Osteoblast (primary cell): ENCODE measurements at places on chromosomes 5 and 9. TPM values are rescaled to one million over a fixed set of nuclear protein-coding genes. Genes with fewer than 3 reads are reported as not detected.

DNA sequence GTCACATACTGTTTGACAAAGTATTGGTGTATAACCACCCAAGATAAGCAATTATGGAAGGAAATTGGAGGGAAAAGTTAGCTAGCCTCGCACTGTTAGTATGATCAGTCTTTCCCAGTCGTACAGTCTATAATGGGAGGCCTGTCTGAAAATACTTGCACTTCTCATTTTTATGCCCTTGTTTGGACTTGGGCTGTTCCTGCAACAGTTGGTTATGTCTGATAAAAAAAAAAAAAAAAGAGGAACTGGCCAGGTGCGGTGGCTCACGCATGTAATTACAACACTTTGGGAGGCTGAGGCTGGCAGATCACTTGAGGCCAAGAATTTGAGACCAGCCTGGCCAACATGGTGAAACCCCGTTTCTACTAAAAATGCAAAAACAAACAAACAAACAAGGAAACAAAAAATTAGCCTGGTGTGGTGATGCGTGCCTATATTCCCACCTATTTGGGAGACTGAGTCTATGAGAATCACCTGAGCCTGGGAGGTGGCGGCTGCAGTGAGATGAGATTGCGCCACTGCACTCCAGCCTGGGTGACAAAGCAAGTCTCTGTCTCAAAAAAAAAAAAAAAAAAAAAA is 58.3 kb upstream of the ANKRD33B start:
- H3K27ac ChIP-seq: no peak overlapping the region
- H3K36me3 ChIP-seq: no peaks in the 10 kb centered on the region
- DNase-seq: no peak
- H3K27me3 ChIP-seq: peaks cover 2% of the 10 kb centered on the region
- H3K4me3 ChIP-seq: no peak overlapping the region

DNA sequence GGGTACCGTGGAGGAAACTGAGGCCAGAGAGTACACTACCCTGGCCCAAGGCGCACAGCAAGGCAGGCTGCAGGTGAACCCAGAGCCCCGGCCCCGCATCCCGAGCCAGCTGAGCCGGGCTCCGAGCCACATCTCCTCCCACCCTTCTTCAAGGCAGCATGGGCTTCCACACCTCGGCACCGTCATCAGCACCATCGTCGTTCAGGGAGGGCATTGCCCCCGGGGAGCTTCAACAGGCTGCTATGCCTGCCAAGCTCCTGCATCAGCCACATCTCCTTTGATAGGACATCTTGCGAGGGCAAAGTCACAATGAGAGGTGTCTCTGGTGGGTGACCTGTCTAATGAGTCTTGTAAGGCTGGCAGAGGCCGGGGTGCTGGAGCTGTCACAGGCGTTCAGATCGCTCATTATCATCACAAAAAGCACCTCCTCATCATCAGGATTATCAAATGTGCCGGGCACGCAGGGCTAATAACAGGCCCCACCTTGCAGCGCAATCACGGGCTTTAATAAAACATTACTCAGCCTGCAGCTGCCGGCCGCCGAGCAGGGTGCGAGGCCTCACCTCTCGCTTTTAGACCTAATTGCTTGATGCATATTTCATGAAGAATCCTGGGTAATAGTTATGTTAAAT is 20.0 kb upstream of the SLC25A51 start:
- H3K27ac ChIP-seq: no peak overlapping the region
- H3K4me3 ChIP-seq: no peak overlapping the region

- H3K36me3 ChIP-seq: peaks cover 4% of the 10 kb centered on the region
- H3K27ac ChIP-seq: peak overlapping the region; percentile 47
- no peak for DNase-seq
- no peaks in the 10 kb centered on the region for H3K27me3 ChIP-seq
- peaks cover 21% of the 10 kb centered on the region for H3K4me1 ChIP-seq
These were observed 23.8 kb downstream of the SVEP1 start for GRCh38 chr9:110555551-110556331.

DNA sequence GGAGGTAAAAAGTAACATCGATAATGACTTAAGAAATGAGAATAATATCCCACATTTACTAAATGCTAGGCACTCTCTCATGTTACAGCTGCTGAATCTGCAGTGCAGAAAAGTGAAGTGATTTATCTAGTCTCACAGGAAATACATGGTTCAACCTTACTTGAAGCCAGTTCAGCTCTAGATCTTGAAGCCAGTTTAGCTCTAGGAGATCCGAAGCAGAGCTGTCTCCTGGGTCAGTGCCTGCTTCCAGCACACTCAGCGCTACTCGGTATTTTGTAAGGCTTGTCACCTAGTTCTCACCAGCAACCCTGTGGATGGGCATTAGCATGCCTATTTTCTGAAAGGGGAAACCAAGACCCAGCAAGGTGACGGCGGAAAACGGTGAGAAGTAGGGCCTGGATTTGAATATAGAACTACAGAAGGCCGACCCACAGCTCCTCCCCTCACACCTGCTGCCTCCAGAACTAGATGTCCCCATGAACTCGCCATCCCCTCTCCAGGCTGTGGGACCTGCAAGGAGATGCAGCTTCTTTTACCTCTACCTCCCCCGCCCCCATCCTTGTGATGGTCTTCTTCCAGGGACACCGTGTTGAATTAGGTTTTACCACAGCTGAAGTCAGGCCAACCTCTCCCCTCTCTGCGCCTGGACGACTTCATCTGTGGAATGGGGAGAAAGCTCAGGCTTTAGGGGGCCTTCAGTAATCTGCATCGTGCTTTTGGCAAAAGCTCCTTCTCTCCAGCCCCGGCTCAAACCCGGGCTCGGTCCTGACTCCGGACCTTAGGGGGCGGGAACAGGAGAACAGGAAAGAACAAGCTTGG is 4.4 kb upstream of the MSX2 start:
- no peaks in the 10 kb centered on the region for H3K36me3 ChIP-seq
- H3K27me3 ChIP-seq: peaks cover 46% of the 10 kb centered on the region
- H3K4me1 ChIP-seq: no peaks in the 10 kb centered on the region
- H3K4me3 ChIP-seq: no peak overlapping the region
- peak; percentile 41 for DNase-seq

DNA sequence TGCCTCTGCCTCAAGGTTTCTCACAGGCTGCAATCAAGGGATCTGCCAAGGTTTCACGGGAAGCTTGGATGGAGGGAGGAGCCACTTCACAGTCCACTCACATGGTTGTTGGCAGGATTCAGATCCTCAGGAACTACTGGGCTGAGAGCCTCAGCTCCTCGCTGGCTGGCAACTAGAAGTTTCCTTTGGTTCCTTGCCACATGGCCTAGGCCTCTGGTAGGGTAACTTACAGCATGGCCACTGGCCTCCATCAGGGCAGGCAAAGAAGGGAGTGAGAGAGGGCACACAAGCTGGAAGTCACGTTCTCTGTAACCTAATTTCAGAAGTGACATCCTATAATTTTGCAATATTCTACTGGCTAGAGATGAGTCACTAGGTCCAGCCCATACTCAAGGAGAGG is 32.2 kb downstream of the SPOCK1 start:
- no peak overlapping the region for H3K4me3 ChIP-seq
- no peak overlapping the region for H3K27ac ChIP-seq
- DNase-seq: no peak
- no peaks in the 10 kb centered on the region for H3K36me3 ChIP-seq
- peaks cover 44% of the 10 kb centered on the region for H3K4me1 ChIP-seq

DNA sequence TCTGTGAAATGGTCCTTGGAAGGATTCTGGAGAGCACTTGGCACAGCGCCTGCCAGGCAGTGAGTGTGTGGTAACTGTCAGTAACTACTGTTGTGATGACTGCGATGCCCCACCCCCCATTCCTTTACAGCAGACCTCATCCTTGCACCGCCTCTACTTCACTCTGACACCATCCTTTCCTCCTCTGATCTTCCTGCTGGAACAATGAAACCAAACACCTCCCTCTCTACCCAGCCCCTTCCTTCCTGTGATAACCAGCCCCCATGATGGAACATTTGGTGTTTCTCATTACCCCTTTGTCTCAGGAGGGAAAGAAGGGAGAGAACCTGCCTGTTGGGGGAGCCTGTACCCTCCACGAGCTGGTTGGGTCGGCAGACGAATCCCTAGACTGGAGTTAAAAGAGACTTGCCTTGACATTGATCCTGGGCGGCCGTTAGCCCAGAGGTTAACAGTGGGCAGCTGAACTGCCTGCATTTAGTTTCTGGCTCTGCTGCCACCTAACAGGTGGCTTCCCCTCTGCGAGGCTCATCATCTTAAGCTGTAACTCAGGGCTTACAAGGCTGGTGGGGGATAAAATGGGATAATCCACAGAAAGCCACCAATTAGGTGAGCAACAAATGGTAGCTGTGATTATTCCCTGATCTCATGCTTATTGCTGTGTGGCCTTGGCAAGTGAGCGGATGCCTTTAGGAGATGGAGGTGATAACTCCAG is 34.2 kb upstream of the GRPEL2 start:
- no peaks in the 10 kb centered on the region for H3K27me3 ChIP-seq
- DNase-seq: peak; percentile 84
- H3K36me3 ChIP-seq: no peaks in the 10 kb centered on the region
- H3K4me3 ChIP-seq: no peak overlapping the region

DNA sequence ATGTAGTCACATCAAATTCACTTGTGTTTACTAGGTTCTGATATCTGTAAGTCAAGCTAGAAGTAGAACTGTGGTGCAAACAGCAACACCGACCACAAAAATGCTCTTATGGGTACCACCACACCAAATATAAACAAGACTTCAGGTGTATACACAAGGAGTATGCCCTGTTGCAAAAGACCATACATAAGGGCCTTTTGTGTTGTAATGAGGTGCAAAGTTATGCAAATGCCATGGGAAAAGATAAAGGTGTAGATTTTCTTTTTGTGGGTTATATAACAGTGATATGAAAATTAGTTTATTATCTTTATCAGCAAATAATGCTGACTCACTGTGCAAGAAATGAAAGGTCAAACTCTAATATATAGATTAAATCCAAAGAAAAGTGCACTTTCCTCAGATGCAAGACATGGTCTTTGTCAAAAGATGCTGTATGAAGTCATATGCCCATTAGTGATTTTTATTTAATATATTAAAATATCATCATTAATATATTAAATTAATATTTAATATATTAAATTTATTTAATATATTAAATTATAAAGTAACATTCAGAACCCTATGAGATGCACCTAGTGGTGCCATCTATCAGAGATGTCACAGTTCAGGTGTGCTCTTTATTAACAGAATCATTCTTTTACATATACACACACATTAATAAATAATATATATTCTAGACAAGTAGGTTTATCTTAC is 26.7 kb upstream of the ALDH1A1 start:
- no peak overlapping the region for H3K4me3 ChIP-seq
- H3K36me3 ChIP-seq: no peaks in the 10 kb centered on the region
- H3K4me1 ChIP-seq: peaks cover 12% of the 10 kb centered on the region

GRCh38 chr5:94086194-94086593 is 344.8 kb upstream of the POU5F2 start:
- DNase-seq: no peak
- no peaks in the 10 kb centered on the region for H3K36me3 ChIP-seq
- H3K4me3 ChIP-seq: no peak overlapping the region
- H3K27ac ChIP-seq: no peak overlapping the region

Gene C5orf52
- not detected in 2 replicates for total RNA-seq

DNA sequence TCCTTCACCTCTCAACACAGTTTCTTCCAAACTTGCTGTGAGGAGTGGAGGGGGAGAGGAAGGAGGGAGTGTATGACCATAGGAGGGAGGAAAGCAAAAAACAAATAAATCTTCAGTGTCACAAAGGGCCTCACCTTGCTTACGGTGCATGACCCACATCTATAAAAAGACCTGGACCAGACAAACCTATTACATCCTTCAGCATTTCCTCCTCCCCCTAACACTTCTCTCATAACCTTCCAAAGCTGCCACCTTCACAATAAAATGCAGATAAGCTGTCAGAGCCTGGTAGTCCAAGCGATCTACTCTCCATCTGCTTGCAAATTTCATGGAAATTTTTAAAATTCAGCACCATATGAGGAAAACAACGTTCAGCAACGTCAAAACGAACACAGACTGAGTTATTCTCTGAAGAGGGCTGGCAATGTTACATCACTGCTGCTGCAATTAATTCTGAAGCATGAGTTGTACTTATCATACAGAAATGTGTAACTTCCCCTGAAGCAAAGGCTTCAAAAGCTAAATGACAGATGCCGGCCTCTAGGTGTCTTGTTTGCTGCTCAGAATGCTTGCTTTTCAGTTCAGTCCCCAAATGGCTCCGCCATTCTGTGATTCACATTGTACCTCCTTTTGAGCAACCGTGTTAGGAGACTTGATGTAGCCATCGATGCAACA is 62.9 kb downstream of the EFNA5 start:
- no peak overlapping the region for H3K27ac ChIP-seq
- H3K27me3 ChIP-seq: no peaks in the 10 kb centered on the region
- H3K4me3 ChIP-seq: no peak overlapping the region
- no peaks in the 10 kb centered on the region for H3K36me3 ChIP-seq
- no peaks in the 10 kb centered on the region for H3K4me1 ChIP-seq

Gene PRUNE2
- total RNA-seq: 59.2 and 80.0 TPM in 2 replicates

Gene IRX2
- 5.3 and 7.2 TPM in 2 replicates for total RNA-seq

- no peak overlapping the region for H3K27ac ChIP-seq
- H3K36me3 ChIP-seq: no peaks in the 10 kb centered on the region
- peaks cover 16% of the 10 kb centered on the region for H3K4me1 ChIP-seq
- peaks cover 40% of the 10 kb centered on the region for H3K27me3 ChIP-seq
- DNase-seq: no peak
These were observed 95.5 kb upstream of the TAF11L2 start for GRCh38 chr5:17402289-17403121.

DNA sequence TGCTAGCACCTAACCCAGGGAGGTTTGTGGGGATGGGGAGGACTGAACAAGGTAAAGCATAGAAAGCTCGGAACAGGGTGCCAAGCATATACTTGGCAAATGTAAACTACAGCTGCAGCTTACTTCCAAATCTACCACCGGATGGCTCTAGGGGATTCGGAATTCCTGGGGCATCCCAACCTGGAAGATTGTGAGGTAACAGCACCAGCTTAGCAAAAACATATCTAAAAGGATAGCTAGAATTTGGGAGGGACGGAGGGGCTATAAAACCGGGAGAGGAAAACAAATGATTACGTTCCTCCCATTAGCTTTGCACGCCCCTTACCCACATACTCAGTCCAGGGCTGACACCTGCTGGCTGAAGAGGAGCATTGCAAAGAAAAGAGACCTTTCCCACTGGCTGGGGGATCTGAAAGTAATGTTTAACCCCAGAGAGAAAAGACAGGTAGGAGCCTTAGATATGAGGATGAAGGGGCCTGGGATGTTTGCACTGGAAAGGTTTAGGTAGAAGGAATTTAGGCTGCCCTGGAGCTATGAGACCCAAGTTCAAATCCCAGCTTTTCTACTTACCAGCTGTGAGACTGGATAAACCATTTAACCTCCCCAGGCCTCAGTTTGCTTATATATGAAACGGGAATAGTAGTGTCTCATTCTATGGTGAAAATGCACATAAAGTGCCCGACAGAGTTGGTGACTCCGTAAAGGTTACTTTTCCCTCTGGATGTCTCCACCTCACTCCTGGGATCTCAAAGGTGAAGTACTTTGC is 73.6 kb downstream of the FAM114A2 start:
- no peak overlapping the region for H3K27ac ChIP-seq
- peak; percentile 96 for DNase-seq
- H3K4me3 ChIP-seq: peak overlapping the region; percentile 36
- H3K4me1 ChIP-seq: peaks cover 6% of the 10 kb centered on the region

Gene NEURL1B
- total RNA-seq: 0.29 and 0.36 TPM in 2 replicates

Gene EDIL3
- 366 and 406 TPM in 2 replicates for total RNA-seq

DNA sequence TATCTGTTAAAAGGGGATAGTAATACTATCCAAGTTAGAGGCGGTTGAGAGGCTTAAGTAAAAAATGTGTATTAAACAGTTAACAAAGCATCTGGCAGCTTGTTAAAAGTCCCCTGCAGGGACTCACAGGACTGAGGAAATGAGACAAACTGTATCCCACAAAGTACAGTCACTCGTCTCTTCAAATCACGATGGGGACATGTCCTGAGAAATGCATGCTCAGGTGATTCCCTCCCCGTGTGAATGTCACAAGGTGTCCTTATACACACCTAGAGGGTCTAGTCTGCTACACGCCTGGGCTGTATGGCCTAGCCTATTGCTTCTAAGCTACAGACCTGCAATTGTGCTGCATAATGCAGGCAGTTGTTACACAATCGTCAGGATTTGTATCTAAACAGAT is 237.0 kb downstream of the IRX2 start:
- DNase-seq: no peak
- no peaks in the 10 kb centered on the region for H3K36me3 ChIP-seq
- no peak overlapping the region for H3K4me3 ChIP-seq
